ENCODE measurements at places on chromosomes 1 and 21.

DNA sequence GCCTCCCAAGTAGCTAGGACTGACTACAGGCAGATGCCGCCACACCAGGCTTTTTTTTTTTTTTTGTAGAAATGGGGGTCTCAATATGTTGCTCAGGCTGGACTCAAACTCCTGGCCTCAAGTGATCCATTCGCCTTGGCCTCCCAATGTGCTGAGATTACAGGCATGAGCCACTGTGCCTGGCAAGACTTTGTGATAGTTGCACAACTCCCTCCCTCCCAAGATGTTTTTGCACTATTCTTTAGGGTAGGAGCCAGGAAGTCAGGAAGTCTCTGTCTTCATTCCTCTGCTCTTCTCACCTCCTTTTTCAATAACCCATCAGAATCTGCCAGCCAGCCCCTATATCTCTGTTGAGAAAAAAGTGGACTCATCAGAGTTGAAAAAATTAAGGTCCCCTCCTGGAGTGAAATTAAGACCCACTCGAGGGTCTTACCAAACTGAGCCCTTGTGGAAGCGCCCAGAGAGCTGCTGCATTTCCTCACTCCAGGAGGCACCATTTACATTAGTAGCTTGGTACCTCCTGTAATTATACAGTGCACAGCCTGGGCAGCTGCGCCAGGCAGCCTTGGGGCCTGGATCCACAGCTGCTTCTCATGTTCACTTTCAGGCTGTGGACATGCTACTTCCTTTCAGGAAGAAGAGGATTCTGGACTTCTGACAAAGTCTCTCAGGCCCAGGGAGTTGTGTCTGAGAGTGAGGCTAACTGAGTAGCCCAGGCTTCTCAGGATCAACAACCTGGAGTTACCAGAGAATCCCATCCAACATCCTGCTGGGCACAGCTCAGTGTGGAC is 24.0 kb downstream of the TCEA3 start:
- no peak for DNase-seq

- no peak for DNase-seq
Observed at GRCh38 chr1:85568660-85569059, 11.9 kb upstream of the CCN1 start.

GRCh38 chr1:206039046-206039973 is 13.7 kb upstream of the RHEX start:
- DNase-seq = no peak

DNA sequence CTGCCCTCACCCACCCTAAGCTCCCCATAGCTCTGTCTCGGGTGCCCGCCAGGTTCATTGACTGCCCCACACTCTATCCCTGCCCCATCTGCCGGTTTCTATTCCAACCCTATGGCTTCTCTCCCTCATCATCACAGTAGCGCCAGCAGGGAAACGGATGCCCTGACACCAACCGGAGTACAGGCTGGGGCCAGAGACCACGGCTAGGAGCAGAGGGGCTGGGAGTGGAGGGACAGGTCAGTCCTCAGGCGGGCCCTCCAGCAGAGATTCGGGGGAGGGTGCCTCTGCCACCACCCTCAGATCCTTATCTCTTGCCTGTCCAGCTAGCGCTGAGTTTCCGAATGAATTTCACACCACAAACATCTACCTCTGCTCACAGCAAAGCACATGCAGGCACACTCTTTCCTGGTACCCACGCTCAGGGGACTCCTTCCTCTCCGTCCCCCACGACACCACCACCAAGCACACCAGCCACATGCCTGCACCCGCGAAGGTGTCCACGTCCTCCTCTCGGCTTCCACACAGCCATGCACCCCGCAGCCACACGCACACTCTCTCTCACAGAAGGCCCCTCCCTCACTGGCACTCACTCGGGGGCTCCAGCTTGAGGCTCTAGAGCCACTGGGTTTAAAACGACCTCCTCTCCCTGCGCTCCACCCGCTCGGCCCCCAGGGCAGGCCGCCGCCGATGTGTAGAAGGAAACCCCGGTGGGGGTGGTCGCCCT is 7.2 kb downstream of the TAL1 start:
- no peak for DNase-seq

- DNase-seq = no peak
Observed at GRCh38 chr1:4661595-4661917, 7.1 kb downstream of the AJAP1 start.

- no peak for DNase-seq
Observed at GRCh38 chr1:62294261-62294660, 25.0 kb downstream of the KANK4 start.

- no peak for DNase-seq
Observed at GRCh38 chr1:212686069-212686468, 13.6 kb downstream of the BATF3 start.

DNA sequence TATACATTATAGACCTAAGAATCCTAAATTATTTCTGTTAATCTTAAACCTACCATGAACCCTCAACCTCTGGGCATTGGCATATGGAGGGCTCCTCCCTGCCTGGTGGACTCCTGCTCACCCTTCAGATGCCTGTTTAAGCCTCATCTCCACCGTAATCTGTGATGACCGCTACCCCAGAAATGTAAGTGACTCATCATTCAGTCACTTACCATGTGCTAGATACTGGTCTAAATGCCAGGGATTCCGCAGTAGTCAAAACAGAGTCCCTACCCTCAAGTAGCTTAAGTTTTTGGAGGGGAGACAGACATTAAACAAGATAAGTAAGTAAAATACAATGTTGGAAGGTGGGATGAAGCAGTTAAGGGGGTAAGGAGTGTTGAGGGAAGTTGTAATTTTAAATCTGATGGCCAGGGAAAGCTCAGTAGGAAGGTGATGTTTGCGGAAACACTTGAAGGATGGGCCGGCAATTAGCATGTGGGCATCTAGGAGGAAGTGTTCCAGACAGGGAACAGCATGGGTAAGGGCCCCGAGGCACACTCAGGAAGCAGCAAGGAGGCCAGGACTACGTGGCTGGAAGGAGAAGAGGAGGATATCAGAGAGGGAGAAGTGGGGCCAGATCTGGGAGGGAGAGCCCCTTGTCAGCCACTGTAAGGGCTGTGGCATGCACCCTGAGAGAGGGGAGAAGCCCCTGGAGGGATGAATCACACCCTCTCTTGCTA is 141.7 kb upstream of the HOOK1 start:
- DNase-seq = no peak

GRCh38 chr1:75953461-75953860 is 21.3 kb upstream of the ASB17 start:
- no peak for DNase-seq

GRCh38 chr1:244087611-244088010 is 36.5 kb downstream of the ZBTB18 start:
- DNase-seq = peak; percentile 24
